GM12878 (cell line): ENCODE measurements at places on chromosomes 5 and 9.

- no peak for DNase-seq
Observed at GRCh38 chr5:103346162-103346748, 87.7 kb downstream of the MACIR start.

- DNase-seq: no peak
Observed at GRCh38 chr5:17444496-17444895, 53.5 kb upstream of the TAF11L2 start.

DNA sequence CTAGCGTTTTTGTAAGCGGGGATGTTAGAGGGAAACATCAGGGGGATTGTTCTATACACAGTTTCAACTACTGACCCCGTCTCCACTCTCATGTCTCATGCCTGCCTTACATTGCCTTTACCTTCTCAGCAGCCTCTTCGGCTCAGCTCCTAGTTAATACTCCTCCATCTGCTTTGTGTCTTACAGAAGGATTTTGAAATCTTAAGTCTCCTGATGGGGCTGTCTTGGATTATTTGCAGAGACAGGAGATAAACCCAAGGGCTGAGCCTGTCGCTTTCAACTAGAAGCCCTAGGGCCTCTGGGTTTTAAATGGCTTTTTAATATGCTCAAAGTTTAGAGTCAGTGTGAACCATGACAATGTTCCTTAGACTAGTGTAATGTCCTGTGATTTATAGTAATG, 161.5 kb downstream of the CARTPT start:
- no peak for DNase-seq

DNA sequence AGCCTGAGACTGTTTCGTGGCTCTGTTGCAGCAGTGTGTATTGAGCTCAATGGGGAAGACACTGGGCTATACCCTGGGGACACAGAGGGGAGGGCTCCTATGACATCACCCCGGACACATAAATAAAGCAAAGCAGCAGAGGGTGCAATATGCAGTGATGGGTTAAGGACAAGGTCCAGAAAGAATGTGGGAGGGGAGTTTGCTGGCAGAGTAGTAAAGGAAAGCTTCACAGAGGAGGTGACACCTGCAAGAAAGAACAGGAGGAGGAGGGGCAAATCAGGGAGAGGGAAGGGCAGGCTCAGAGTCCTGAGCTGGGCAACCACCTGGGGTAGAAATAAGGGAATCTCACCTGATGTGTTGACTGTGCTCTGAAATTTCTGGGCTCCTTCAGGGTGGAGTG, 35.3 kb upstream of the CDKN2AIPNL start:
- no peak for DNase-seq

GRCh38 chr9:83401328-83401900, 136.8 kb downstream of the FRMD3 start:
- DNase-seq: no peak

GRCh38 chr9:70113403-70114022, 69.9 kb downstream of the MAMDC2 start:
- DNase-seq: no peak

DNA sequence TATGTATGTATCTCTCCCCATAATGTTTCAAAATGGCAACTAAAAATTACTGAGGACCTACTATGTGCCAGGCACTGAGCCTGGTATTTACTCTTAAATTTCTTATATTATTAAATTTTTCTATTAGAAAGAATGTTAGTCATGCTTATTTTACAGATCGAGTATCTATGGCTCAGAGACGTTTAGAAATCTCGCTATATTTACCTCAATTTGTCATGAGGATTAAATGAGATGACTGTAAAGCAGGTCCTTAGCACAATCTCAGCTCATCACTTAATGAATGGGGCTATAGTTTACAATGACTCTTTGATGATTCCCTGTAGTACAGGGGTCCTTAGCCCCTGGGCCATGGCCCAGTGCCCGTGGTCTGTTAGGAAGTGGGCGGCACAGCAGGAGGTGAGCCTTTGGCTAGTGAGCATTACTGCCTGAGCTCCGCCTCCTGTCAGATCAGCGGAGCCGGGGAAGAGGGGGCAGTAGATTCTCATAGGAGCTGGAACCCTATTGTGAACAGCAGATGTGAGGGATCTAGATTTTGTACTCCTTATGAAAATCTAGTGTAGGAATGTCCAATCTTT, 15.5 kb downstream of the ENC1 start:
- DNase-seq: no peak

DNA sequence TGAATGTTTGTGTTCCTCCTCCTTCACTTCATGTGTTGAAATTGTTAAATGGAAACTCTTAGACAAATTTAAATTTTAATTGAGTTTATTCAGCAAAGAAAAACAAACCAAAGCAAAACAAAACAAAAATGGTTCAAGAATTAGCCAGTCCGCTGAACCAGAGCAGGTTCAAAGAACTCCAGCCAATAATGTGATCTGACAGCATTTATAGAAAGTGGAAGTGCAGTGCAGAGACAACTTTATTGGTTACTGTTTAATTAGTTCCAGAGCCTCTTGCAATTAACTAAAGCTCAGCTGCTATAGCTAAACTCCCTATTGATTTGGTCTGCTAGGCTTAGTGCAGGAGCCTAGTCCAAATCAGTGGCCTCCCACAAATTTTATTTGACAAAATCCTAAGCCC, 132.9 kb downstream of the RNF180 start:
- DNase-seq: no peak

DNA sequence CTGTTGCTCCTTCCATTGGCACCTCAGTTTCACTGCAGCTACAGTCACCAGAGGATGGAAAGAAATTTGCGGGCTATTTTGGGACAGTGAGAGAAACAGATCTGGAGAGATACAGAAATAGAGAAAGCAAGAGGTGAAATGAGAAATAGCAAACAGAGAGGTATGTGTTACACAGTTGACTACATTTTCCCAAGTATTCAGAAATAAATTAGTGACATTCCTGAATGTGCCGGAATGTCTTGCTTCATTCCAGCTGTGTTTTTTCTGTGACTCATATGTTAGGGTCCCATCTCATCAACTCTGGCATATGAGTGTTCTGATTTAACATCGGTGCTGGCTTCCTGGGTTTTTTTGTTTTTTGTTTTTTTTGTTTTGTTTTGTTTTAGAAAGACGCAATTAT, 63.8 kb upstream of the ZNF462 start:
- DNase-seq: no peak

- no peak for DNase-seq
Observed at GRCh38 chr5:111934511-111934910, 177.5 kb upstream of the NREP start.

GRCh38 chr5:136075466-136075891, 46.7 kb downstream of the TGFBI start:
- no peak for DNase-seq

- no peak for DNase-seq
Observed at GRCh38 chr9:2966565-2967300, 122.8 kb upstream of the PUM3 start.

DNA sequence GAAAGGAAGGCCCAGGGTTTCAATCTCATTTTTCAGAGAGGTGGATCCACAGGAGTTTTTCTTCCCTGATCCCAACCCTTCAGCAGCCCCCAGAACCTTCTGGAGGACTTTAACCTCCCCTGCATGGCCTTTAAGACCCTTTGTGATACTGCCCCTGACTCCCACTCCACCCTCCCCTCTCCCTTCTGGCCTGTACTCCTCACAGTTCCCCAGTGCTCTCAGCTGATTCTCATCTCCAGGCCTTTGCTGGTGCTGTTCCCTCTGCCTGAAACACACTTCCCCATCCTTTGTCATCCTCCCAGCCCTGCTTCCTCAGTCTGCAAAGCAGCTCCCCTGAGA, 18.5 kb downstream of the NEURL1B start:
- DNase-seq: no peak

GRCh38 chr9:82903503-82903902, 159.4 kb downstream of the RASEF start:
- no peak for DNase-seq

DNA sequence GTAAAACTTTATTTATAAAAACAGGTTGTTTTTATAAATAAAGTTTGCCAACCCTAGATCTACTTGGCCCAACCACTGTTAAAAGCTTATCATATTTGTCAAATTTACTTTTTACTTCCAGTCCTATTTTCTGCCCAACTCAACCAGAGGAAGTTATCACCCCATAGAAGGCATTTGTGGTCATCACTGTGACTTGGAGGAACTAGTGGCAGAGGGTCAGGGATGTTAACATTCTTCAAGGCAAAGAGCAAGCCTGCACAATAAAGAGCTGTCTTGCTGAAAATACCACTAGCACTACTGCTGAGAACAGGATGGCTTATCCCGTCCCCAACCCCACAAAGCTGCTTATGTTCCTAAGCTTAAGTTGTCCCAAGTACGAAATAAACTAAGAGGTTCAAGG, 22.3 kb downstream of the TTC33 start:
- DNase-seq: no peak

GRCh38 chr9:120985819-120986222, 59.2 kb upstream of the TRAF1 start:
- DNase-seq: no peak

DNA sequence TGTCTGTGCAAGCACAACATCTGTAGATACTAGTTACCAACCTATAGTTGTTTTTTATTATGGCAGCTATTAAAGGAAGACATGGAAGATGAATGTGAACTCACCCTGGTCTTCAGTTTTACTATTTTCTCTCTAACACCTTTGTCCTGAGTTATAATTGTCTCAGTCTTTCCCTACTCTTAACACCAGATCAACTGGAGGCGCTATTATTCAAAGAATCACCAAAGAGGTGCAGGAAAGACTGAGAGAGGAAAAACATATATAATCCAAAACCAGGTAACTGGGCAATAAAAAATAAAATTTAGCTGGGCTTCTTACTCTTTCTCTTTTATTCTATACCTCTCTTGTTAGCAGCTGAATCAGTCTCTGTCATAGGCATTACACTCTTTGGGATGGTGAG, 134.2 kb upstream of the C6 start:
- DNase-seq: no peak

DNA sequence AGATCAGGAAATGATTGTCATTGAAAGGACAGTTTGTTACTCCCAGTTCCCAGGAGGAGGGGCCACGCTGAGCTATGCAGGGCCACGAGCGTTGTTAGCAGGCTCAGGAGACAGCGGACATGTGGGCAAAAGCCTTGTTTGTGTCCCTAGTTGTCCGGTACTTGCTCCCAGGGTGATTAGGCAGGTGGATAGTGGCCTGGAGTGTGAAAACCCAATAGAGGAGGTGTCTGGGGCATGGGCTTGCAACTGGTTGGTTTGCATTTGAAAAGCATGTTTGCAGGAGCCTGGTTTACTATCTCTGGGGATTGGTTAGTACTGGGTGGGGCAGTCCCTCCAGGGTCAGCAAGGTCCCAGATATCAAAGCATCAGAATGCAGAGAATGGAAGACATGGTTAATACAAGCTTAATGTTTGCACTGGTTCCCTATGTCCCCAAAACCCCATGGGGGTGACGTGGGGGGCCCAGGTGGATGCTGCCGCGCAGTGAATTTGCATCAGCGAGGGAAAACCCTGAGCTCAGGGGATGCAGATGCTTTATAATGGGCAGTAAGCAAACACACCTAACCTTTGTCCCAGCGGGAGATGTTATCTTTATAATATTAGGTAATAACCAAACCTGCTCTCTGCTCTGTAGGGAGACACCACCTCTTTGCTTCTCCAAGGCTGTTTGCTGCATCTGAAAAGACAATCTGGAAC, 39.7 kb downstream of the ROPN1L start:
- no peak for DNase-seq

DNA sequence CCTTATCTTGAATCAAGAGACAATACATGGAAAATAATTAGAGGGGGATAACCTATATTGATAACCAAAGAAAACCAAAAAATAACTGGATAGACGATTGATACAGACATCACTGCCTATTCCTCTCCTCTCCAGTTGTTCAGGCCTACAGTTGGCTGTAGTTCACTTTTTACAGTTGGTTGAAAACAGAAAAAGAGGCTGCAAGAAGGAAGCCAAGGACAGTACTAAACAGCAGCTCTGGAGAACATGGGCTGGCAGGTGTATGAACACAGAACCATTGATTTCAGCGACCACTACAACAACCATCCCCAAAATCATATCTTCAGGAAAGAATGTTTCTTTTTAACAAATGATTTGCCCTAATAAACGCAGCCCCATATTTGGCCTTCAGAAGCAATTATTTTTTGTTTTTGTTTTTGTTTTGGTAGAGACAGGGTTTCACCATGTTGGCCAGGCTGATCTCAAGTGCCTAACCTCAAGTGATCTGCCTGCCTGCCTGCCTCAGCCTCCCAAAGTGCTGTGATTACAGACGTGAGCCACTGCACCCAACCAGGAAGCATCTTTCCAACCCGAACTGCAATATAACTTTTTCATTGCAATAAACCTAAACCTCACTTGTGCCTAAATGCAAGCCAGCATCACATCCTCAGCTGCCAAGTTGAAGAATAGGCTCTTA, 64.3 kb downstream of the MLLT3 start:
- DNase-seq: no peak

DNA sequence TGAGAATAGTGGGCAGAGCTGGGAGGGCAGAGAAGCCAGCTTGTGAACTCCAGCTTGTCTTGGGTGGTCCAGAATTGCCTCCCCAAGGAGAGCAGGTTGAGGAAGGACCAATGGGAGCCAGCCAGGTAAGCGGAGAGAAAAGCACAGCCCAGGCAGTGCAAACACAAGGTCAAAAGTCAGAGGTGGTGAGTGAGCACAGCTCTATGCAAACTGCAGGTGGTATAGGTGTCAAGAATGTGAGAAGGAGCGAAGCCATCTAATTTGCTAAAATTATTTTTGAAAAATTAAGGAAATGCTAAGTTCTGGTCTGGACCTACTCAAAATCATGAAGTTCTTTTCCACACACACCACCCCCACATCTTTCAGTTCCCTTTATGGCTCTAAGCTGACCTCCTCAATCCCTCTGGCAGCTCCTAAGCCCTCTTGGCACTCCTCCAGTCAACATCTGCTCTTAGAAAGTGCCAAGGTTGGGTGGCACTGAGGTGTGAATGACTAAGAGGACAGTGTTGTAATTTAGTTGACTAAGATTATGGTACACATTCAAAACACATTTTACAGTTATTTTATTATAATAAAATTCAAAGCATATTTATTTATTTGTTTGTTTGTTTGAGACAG, 6.6 kb upstream of the OTULINL start:
- no peak for DNase-seq

GRCh38 chr9:137123468-137123837, 8.9 kb upstream of the DPP7 start:
- DNase-seq: peak; percentile 91

- DNase-seq: no peak
Observed at GRCh38 chr9:90680534-90680933, 37.9 kb upstream of the DIRAS2 start.

DNA sequence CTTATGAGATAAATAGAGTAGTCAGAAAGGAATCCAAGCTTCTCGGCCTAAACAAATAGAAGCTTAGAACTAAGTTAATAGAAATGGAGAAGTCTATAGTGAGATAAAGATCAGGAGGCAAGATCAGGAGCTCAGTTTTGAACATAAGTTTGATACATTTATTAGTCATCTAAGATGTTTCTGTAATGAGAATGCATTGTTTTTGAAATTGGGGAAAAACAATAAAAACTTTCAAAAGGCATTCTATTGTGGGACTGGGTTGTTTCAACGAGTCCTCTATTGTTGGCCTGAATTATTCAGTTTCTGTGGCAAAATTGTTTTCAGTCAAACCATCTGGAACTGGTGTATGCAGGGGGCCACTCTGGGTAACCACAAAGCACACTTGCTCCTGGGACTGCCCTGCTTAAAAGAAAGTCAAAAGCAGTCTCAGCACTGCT, 181.0 kb upstream of the CLINT1 start:
- DNase-seq: peak; percentile 4
